ENCODE measurements at places on chromosomes 6 and 20.

DNA sequence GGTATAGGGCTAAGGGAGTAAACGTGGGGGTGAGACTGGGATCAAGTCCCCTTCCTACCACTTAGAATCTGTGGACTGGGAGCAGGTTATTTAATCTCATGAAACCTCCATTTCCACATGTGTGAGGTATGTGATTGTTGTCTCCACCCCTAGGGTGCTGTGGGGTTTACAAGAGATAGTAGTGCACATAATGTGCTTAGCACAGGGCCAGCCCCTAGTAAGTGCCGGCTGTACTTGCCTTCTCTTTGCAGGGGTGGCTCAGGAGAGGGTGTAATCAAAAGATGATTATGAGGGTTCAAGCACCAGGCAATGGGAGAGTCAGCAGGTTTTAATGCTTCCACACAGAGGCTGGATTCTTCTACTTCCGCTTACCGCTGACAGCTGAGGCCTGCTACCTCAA is 6.9 kb downstream of the NT5E start:
- DNase-seq: no peak

DNA sequence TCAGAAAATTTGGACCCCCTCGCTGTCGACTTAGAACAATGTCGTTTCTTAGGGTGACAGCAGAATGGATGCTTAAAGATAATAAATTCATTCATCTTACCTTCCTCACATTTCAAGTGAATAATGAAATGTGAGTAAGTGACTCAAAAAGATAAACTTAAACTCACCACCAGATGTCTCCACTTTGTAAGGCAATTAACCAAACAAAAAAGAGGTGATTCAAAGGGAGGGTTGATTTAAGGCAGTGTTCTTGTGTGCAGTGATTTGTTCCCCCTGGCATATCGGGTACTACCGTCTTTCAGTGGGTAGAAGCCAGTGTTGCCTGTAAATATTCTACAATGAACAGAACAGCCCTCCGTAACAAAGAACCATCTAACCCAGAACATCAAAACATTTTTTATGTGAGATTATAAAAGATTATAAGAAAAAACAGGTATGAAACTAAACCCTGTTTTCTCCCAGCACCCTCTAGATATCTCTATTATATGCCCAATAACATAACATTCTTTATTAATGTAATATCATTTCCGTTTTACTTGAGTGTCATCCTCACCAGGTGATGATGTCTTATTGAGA is 589.7 kb downstream of the CBLN4 start:
- no peak for DNase-seq

GRCh38 chr6:150347845-150348244 is 21.0 kb upstream of the IYD start:
- DNase-seq: no peak

DNA sequence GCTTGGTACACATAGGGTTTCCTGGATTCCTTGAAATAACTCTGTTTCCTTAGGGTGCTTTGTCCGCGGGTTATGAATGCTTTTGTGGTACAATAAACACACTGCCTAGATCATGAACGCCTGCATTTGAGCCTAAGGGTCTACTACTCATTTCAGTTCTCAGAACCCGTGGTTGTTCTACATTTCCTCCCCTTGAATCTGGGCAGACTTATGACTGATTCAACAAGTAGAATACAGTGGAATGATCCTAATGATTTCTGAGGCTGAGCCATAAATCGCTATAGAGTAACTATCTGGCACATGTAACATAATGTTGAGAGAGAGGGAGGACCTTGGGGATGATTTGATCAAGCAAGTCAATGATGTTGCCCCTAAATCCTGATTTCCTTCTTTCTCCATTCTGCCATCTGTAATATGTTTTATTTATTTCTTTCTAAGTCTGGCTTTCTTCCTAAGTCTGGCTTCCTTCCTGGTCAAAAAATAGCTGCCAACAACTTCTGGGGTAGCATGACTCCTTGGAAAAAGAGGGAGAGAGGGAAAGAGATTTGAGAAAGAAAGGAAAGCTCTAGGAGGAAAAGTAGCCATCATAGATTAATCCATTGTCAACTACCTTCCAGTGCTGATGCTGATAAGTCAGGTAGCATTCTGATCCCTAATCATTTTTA is 23.0 kb downstream of the ABRACL start:
- no peak for DNase-seq

- no peak for DNase-seq
These were observed 15.7 kb downstream of the C6orf15 start for GRCh38 chr6:31096656-31097055.

Measured in T1000 (cell line).